HT-29 (cell line): ENCODE measurements at places on chromosomes 4 and X. TPM values are rescaled to one million over a fixed set of nuclear protein-coding genes. Genes with fewer than 3 reads are reported as not detected.
A peak's percentile ranks its signal among the peaks of the same experiment; 100 is the strongest.

ODAPH gene
- not detected in 2 replicates for total RNA-seq

GABRE gene
- 36.9 and 54.4 TPM in 2 replicates for total RNA-seq

CXCL8 gene
- total RNA-seq = 2.6 and 4.4 TPM in 2 replicates

FOXP3 gene
- not detected in 2 replicates for total RNA-seq

WNK3 gene
- not detected in 2 replicates for total RNA-seq

TLR10 gene
- total RNA-seq = not detected in 2 replicates

PYURF gene
- 78.9 and 86.0 TPM in 2 replicates for total RNA-seq

PROM1 gene
- total RNA-seq = 54.3 and 61.7 TPM in 2 replicates

CFAP47 gene
- not detected in 2 replicates for total RNA-seq

GRCh38 chrX:42463706-42464490 lies 314.1 kb downstream of the PPP1R2C start:
- no peak for DNase-seq

- DNase-seq = no peak
Measured at GRCh38 chr4:40614031-40614430, 15.6 kb downstream of the RBM47 start.

DNA sequence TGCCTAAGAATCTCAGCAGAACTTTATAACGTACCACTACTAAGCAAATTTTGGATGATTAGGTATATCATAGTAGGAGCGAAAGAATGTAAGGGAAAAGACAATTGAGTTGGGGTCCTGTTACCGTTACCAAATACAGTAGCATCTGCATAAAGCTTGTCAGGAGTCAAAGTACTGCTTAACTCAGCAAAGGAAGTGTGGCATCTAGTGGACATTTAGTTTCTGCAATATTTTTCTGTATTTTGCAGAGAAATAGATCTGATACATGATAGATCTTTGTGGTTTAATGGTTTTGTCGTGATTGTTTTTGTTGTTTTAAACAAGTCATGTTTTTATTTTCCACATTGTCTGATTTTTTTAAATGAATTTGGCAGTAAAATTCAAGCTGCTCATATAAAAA lies 81.0 kb upstream of the SMARCAD1 start:
- DNase-seq = peak; percentile 25

GRCh38 chrX:40201329-40201885 lies 103.6 kb upstream of the BCOR start:
- no peak for DNase-seq

DNA sequence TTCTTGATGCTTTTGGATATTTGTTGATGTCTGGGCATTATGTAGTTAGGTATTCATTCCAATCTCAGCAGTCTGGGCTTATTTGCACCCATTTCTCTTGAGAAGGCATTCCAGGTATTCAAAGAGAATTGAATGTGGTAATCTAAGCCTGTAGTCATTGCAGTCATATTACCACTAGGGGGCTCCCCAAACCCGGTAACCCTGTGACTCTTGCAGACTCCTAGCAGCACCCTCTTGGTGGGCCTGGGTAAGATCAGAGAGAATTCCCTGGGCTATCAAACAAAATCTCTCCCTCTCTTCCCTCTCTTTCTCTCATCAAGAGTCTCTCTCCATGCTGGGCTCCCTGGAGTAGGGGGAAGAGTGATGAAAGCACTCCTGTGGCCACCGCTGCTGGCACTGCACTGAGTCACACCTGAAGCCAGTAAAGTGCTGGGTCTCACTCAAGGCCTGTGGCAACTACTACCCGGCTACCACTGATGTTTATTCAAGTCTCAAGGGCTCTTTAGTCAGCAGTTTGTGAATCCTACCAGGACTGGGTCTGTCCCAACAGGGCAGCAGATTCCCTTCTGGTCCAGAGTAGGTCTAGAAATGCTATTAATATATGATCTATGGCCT lies 187.7 kb upstream of the NUDT10 start:
- DNase-seq = peak; percentile 76

DNA sequence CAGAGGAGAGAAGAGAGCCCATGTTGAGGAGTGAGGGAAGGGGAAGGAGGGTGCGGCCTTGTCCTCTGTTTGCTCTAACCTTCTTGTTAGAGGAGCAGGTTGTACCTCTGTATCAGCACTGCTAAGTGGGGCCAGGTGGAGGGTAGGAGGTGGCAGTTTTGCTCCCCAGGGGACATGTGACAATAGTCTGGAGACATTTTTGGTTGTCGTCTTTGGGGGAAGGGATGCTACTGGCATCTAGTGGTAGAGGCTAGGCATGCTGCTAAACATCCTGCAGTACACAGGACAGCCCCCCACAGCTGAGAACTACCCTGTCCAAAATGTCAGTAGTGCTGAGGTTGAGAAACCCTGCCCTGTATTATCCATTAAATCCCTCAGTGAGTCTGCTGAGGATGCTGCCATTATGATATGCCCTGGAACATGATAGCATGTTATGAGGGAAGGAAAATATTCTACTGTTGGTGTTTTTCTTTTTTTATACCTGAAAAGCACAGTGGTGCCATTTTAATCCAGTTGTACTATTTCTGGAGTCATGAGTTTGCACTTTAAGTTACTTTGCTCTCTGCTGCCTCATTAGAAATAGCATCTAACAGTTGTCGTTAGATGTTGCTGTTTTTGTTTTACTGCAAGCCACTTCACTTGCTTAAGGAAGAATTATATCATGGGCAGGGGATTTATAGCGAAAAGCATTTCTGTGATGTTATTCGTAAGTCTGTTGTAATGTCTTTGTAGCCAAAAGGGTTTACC lies 90.6 kb downstream of the LRP2BP start:
- DNase-seq = peak; percentile 28

- no peak for DNase-seq
Measured at GRCh38 chr4:55826986-55827385, 7.4 kb downstream of the EXOC1L start.

- DNase-seq = no peak
Measured at GRCh38 chr4:83875437-83875836, 339.5 kb downstream of the GPAT3 start.

DNA sequence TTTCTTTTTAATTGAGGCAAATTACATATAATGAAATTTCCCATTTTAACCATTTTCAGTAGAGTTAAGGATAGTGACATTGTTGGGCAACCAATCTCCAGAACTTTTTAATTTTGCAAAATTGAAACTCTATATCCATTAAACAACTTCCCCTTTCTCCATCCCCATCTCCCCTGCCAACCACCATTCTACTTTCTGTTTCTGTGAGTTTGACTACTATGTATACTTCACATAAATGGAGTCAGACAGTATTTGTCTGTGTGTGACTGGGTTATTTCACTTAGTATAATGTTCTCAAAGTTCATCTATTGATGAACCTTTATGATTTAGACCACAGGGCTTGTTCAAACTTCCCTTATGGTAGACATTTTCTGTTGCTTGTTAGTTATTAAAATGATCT lies 364.5 kb upstream of the MAD2L1 start:
- no peak for DNase-seq

DNA sequence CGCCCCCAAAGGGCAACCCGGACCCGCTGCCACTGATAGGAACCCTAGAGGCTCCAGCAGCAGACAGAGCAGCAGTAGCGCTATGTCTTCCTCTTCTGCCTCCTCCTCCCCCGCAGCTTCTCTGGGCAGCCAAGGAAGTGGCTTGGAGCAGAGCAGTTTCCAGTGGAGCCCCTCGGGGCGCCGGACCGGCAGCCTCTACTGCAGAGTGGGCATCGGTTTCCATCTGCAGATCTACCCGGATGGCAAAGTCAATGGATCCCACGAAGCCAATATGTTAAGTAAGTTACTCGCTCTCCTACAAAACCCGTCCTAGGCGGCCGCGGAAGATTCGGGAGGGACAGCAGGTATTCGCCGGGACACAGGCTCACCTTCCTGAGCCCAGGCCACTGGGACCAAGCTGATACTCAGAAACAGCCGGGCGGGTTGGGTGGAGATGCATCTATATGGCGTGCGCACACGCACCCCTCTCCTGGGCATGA lies 477 bp downstream of the FGF5 start:
- no peak for DNase-seq

DNA sequence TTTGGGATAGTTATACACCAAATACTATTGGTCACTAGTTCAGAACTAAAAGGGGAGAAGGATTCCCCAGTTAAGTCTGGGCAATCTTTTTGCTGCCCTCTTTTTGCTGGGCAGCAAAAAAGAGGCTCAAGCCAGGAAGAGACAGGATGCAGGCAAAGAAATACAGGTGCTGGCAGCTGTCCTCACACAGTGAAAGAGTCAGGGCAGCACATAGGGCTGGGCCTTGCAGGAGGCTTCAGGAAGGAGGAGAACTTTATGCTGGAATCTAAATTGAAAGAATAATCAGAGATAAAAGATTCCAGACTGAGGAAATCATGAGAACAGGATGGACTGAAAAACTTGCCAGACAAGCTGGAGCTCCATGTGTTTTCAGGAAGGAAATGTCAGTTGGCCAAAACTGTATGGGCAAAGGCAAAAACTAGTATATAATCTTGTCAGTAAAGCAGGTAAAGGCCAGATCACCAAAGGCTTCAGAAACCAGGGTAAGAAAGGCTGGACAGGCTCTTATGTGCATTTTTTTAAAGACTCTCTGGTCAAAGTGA lies 46.8 kb downstream of the PDGFC start:
- no peak for DNase-seq

- DNase-seq = no peak
Measured at GRCh38 chr4:180356766-180357165, 1886.4 kb upstream of the TENM3 start.

- DNase-seq = peak; percentile 7
Measured at GRCh38 chrX:1537031-1537715, at the start of gene P2RY8. TSS of gene P2RY8 (minus strand) at chrX:1537185. CDS start at chrX:1466558, 70,627 bp downstream.

DNA sequence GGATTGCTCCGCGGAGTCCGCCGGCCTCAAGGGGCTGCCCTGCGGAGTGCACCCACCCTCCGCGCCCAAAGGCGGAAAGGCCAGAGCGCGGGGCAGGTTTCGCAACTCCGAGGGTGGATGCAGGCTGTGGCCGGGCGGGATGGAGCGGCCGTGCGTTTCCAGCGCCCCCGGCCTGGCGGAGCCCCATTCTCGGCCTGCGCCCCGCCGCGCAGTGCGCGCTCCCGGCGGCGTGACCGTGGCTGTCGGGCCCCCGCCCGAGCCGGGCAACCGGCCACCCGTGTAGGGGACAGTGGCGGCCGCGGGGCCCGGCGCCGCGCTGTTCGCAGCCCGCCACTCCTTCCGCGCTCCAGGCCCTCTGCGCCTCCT lies 331 bp downstream of the SETD7 start:
- DNase-seq = peak; percentile 46

- DNase-seq = no peak
Measured at GRCh38 chr4:5971078-5971450, 47.2 kb downstream of the C4orf50 start.

DNA sequence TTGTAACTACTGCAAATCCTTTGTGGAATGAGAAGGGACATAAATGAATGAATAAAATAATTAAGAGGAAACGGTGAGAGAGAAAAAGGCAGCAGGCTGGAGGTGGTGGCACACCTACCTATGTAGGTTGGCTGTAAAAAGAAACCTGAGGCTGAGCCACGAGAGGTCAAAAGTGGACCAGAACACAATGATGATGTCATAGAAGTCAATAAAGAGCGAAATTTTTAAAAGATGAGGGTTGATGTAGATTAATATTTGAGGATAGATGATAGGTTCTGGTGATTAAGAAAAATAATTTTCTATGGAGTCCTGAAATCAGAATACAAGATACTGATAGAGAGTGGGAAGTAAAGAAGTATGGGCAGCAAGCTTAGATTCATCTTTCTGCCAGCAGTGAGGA lies 1.7 kb downstream of the TRPC5OS start:
- DNase-seq = no peak

DNA sequence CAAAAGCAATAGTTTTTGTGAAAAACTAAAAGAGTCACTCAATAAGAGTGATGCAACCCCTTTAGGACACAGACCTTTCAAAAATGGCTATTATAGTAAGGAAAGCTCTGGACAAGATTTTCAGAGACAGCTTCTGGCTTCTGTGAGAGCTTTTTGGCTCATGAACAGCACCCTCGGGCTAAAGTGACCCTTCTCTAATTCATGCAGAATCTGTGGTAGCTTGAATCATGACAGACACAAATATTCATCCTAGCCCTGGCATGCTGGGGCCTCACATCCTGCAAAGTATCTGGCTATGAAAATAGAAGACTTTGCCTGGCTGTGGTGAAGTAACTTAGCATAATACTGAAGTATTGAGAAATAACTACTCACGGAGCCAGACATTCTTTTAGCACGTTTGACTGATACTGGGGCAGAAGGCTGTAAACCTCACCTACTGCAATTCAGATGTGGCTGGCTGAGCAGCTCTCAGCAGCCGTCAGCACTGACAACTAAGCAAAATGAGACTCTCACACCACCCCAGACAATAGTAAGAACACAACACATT lies 327.3 kb downstream of the MAPK10 start:
- no peak for DNase-seq

DNA sequence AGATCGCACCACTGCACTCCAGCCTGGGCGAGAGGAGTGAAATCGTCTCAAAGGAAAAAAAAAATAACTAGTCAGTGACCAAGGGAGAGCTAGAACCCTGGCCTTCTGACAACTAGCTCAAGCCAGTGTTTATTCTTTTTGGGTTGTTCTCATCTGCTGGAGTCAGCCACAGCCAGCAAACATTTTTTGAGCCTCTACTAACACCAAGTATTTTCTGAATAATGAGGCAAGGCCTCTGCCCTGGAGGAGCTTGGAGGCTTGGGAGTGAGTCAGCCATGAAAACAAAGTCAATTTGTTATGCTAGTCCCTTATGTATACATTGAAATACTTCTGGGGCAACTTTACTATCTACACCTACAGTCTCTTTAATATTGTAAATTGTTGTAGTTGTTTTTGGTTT lies 46.5 kb downstream of the TMA16 start:
- DNase-seq = no peak

DNA sequence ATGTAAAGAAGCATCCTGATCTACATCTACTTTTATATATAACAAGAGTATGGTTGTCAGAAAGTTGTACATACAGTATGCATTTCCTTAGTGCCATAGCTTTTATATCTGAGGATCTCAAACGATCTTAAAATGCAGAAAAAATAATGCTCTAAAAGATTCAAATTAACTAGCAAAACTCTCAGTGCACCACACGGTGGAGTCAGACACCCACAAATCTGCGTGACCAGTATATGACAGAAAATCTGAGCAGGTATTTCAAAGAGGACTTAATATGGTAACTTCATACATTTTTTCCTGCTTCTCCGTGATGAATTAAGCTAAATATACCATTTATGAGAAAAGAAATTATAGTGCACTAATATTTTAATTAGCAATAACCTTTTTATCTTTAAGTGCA lies 803.0 kb downstream of the DMD start:
- DNase-seq = peak; percentile 32

- no peak for DNase-seq
Measured at GRCh38 chr4:171519457-171519856, 293.7 kb upstream of the GALNTL6 start.

DNA sequence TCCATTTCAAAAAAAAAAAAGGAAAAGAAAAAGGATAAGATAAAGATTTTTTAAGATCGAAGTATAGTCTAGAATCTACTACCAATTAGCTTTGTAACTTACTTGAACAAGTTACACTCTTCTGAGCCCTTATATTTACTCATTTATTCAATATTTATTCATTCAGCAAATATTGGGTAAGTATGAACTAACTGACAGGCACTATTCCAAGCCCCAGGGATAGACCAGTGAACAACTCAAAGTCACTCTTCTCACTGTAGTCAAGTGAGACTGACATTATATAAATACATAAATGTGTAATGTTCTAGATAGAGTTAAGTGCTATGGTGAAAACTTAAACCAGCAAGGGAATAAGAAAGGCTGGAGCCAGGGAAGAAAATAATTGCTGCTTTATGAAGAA lies 131.6 kb downstream of the ARHGAP24 start:
- DNase-seq = no peak
